Activated T-helper 1 cell treated with anti-CD3 and anti-CD28 coated beads, Interleukin-2, amount 50 U/mL, for 16 hours (primary cell): ENCODE measurements at places on chromosomes 13 and 19.

DNA sequence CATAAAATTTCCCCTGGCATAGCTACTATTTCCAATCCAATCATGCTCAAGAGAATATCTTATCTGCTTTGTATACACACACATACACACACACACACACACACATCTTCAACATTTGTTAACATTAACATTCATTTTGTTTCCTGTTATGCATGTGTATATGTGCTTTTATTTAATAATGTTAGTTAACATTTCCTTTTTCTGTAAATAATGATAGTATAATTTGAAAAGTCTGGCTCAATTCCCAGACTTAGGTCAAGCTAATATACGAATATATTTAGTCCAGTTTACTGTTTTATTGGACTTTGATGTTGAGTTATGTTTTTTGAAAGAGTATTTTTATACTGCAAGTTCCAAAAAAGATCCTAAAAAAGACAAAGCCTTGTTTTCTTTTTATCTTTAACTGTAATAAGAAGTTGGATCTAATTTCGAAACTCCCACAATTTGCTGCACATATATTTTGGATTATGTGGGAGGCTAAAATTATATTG lies 1072.4 kb downstream of the EFNB2 start:
- DNase-seq, result no peak

- no peak for DNase-seq
Observed at GRCh38 chr13:24035411-24035810, 125.1 kb upstream of the SPATA13 start.

GRCh38 chr19:10009714-10010224 lies 535 bp downstream of the COL5A3 start:
- no peak for DNase-seq

GRCh38 chr13:77143431-77143830 lies 116.5 kb upstream of the FBXL3 start:
- DNase-seq, result no peak

GRCh38 chr19:46979126-46980105 lies 40.2 kb upstream of the NPAS1 start:
- no peak for DNase-seq

DNA sequence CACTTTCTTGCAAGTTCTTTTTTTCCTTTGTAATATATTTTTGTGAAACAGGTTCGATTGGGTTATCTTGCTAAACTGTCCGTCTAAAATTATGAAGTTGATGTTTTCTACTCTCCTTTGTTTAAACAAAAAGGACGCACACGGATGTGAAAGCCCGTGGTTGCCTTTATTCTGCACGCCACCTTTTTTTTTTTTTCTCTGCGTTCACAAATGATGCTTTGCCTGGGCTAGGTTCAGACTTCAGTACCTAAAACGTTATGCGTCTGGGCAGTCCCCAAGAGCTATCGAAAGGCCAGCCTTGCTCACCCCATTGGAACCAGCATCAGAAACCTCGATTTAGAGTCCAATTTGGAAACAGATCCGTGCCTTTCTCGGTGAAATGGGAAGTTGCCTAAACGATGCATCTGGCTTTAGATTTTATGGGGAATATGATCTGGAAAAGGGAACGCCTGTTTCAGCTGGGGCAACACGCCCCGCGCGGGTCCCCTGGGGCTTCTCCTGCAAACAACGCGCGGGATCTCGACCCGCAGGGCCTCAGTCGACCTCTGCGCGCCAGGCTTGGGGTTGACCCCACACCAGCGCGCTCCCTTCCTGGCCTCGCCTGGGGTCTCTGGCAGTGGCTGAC lies 113.9 kb downstream of the KCNRG start:
- no peak for DNase-seq

DNA sequence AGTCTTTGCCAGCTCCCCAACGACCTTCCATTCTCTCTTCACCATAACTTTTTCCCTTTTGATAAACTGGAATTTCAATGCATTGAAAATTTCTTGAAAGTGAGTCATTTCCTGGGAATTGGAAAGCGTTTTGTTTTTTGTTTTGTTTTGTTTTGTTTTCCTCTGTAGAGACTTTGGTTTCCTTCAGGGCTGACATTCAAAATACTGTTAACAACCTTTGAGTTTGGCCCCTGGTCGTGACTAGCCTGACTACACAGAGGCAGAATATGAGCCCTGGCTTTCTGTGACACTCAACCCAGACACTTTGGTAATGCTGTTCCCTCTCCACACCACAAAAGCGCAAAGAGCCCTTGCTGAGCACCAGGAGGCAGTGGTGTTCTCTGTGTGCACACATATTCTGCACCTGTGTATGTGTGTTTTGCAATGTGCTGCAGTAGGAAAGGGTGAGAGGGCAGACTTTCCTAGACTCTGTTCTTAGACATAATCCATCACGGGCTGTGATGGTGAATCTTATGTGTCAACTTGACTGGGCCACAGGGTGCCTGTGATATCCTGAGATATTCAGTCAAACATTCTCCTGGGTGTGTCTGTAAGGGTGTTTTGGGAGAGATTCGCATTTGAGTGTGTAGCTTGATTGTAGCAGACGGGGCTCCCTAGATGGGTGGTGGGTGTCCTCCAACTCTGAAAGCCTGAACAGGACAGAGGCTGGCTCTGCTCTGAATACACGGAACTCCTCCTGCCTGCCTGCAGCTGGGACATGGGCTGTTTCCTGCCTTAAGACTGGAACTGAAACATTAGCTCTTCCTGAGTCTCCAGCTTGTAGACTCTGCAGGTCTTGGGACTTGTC lies 29.5 kb upstream of the ANKRD10 start:
- no peak for DNase-seq

- no peak for DNase-seq
Observed at GRCh38 chr13:44410328-44410859, 36.8 kb downstream of the SERP2 start.

DNA sequence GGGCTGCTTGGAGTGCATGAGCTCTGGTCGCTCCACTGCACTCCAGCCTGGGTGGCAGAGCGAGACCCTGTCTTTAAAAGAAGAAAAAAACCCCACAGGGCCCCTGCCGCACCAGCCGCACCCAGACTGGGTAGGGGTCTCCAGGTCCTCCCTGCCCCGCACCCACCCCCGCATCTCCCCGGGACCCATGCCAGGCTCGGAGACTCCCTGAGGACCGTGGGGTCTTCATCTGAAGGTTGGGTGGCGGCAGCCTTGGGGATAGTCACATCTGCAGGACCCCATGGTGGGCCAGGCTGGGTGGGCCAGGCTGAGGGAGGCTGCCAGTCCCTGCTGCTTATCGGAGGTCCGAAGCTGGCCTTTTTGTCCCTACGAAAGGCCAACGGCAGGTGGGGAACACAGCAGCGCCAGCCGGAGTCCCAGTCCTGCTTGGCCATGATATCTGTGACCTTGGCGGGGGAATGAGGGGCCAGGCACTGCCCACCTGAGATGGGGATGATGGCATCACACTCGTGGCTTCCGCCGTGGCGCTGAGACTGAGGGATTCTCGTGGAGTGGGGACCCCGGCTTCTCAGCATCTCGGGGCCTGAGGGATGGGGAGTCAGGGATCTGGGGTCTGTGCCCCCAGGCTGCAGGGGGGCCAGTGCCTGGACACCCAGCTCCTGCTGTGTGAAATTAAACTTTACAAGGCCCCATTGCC lies 11.1 kb downstream of the EFNA2 start:
- no peak for DNase-seq

GRCh38 chr19:42544146-42544545 lies 15.9 kb upstream of the CEACAM1 start:
- DNase-seq, result no peak

DNA sequence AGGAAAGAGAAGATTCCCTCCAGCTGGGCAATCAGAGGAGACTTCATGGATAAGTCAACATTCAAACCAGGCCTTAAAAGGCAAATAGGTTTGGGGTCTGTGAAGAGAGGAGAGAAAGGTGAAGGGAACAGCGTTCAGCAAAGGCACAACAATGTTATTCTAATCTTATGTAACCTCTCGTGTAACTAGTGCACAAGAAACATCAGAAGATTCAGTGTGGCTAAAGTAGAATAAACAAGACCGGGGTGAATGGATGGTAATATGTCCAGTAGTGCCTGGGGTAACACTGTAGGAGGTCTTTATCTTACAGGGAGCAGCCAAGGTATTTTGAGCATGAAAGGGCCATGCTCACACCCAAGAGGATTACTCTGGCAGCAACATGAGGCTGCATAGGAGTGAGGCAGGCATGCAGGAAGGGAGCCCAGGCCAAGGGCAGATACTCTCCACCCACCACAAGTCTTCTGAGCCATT lies 24.1 kb downstream of the LHFPL6 start:
- DNase-seq, result no peak

DNA sequence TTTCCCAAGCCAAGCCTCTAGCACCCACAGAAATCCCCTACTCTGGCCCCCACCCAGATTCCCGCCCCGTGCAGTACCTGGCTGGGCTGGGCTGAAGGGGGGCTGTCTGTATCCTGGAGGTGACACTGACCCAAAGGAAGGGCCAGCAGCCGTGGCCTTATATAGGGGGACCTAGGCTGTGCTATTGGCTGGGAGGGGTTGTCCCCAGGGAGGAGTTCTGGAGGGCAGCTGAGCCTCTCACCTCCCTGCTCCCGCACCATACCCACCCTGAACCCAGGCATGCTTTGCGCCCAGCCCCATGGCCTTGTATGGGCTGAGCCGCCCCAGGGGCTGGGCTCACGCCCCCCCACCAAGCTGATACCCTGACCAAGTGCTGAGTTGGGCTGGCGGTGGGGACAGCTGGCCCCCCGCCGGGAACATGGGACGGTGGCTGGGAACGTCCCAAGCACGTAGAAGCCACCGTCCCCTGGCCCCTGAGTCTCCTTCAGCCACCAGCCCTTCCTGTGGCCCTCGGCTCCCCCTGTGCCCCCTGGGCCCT lies at the start of gene CKM:
TSS of gene CKM (minus strand) at position 132 of the 538 bp plus-strand sequence. CDS start 3,162 bp downstream, outside the sequence.
- no peak for DNase-seq

DNA sequence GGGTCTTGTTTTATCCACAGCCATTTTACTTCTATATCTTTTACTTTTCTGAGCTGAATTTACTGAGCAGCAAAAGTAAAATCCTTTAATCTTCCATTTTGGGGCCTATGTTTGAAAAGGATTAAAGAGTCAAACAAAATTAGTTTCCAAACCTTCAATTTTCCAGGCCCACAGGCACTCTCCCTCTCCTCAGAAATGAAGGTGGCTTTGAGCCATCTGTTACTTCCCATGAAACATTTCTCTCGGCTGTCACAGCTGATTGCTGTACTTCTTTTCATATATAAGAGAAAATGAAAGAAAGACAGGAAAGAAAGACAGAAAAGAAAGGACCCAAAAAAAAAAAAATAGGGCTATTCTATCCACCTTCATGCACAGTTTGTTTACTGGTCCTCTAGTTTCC lies 194.9 kb downstream of the LACC1 start:
- no peak for DNase-seq

- DNase-seq, result no peak
Observed at GRCh38 chr19:6033744-6034264, 55.9 kb upstream of the RANBP3 start.

GRCh38 chr13:71661921-71662320 lies 205.1 kb downstream of the DACH1 start:
- DNase-seq, result no peak

DNA sequence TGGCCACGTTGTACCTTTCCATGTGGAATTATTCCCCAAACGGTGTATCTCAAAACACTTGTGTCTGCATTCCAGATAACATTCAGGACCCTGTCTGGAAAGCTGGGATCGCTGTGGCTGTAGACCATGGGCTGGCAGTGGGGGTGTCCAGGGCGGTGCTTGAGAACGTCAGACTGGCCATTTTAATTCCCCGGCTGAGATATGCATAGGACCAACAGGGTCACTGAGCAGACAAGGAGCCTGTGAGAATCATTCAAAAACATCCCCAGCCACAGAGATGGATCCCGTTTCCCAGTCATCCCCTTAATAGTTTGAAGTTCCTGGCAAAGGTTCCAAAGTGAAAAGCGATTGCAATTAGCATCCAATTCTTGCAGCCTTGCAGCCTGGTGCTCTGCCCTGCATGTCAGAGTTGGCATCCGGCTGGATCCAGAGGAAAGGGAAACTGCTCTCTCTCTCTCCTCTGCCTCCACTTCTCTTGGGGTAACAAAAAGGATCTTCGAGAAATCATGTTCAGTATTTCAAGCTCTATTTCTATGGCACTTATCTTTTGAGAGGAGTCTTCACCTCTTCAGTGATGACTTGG lies 41.6 kb downstream of the IFT88 start:
- DNase-seq, result no peak

- DNase-seq, result no peak
Observed at GRCh38 chr19:13978351-13979243, 26.3 kb downstream of the DCAF15 start.

GRCh38 chr19:11480715-11481533 lies at the start of gene ELAVL3:
ELAVL3 (minus strand) TSS chr19:11481046; CDS start chr19:11480608, 438 bp downstream.
- DNase-seq, result no peak

- no peak for DNase-seq
Observed at GRCh38 chr13:71240911-71241310, 626.1 kb downstream of the DACH1 start.

GRCh38 chr13:101811284-101811839 lies 358.9 kb downstream of the ITGBL1 start:
- no peak for DNase-seq

- DNase-seq, result no peak
Observed at GRCh38 chr19:33603377-33603776, 18.4 kb upstream of the CHST8 start.

- no peak for DNase-seq
Observed at GRCh38 chr13:94433055-94433961, 46.2 kb downstream of the DCT start.

- DNase-seq, result no peak
Observed at GRCh38 chr13:41915081-41915480, 45.8 kb downstream of the VWA8 start.

GRCh38 chr19:35755131-35755549 lies 1.7 kb downstream of the HSPB6 start:
- no peak for DNase-seq

DNA sequence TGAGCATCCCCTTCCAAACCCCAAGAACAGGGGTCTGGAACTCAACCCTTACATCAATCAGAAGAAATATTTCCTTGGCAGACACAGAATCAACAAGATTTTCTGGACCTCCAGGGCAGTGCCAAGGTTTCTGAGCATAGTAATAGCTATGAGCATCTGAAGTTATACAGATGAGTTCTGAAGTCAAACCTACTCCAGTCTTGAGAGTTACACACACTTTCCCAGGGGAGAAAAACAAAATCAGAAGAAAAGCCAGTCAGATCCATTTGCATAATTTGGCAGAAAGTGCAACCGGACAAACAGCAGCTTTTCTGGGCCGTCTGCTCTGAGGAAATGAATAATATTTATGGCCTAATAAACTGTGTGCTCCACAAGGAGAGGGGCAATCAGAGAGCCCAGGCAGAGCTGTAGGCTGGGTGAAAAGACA lies 93.1 kb downstream of the KL start:
- no peak for DNase-seq

- DNase-seq, result no peak
Observed at GRCh38 chr19:35757231-35757748, 461 bp upstream of the HSPB6 start.
